ENCODE measurements at places on chromosomes 3 and 15. TPM values are rescaled to one million over a fixed set of nuclear protein-coding genes. Genes with fewer than 3 reads are reported as not detected.

DNA sequence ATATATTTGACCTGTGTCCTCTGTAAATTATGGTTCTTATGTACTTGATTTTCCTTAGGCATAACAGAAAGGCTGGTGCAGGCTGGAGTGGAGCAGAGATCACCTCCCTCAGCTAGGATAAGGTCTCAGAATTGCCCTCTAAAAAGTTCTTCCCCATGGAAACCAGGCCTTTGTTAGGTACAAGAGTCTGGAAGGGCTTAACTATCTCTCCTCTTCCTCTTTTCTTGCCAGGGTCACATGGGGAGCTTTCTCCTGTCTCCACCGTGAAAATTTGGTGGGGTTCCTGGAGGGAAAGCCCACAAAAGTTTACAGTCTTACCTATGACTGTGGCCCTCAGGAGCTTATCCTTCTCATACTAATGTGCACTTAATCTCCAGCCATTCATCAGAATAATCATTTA, 633.2 kb downstream of the MCTP2 start:
- no peak for DNase-seq
- H3K4me3 ChIP-seq: no peak overlapping the region
- H3K27me3 ChIP-seq: no peaks in the 10 kb centered on the region
- H3K4me1 ChIP-seq: no peaks in the 10 kb centered on the region
- H3K27ac ChIP-seq: no peak overlapping the region
- no peaks in the 10 kb centered on the region for H3K36me3 ChIP-seq

- no peaks in the 10 kb centered on the region for H3K27me3 ChIP-seq
- H3K4me3 ChIP-seq: no peak overlapping the region
- H3K36me3 ChIP-seq: peaks cover 30% of the 10 kb centered on the region
- no peak overlapping the region for H3K27ac ChIP-seq
Observed at GRCh38 chr15:41917767-41918430, 24.0 kb upstream of the SPTBN5 start.

The PP2D1 gene
- total RNA-seq: not detected

The NR2E3 gene
- not detected for total RNA-seq

DNA sequence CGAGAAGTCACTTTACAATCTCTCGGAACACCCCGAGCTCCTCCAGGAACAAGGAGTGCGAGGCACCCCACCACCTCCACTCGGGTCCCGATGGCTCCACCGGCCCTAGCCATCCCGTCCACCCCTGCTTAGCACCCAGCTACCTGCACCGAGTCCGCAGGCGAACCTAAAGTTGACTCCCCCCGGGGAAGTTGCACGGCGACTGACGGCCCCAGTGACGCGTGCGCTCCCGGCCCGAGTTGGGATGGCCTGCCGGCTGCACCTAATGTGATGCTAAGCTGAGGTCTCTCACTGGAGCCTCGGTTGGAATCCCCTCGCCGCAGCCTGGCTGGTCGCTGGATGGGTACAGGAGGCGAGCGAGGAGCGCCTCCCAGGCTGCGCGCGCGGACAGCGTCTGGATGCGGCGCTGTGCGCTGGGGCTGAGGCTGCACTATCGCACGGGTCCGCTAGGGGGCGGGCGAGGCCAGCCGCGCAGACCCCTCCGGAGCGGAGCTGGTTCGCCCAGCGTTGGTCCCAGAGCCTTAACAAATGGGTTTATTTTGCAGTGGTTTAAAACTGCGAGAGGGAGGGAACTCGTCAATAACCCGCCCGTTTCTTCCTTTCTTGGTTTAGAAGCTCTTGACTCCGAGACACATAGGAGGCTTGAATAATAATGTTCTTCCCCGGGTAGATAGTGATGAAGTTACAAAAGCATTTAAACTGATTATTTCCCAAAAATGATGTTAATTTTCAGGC, at the start of gene OXTR:
Gene OXTR (minus strand): TSS at position 526 of the 735 bp plus-strand sequence. CDS start 1,426 bp downstream, outside the sequence.
- H3K27ac ChIP-seq: no peak within 1 kb of the TSS
- peak; percentile 37 for DNase-seq
- no peaks in the 10 kb centered on the region for H3K4me1 ChIP-seq
- H3K4me3 ChIP-seq: no peak within 1 kb of the TSS

The THBS1 gene
- 68.4 TPM for total RNA-seq

The FNDC3B gene
- 29.4 TPM for total RNA-seq

The GOLGA8J gene
- not detected for total RNA-seq

- no peaks in the 10 kb centered on the region for H3K36me3 ChIP-seq
- H3K4me3 ChIP-seq: no peak overlapping the region
- H3K27ac ChIP-seq: no peak overlapping the region
- no peaks in the 10 kb centered on the region for H3K27me3 ChIP-seq
Observed at GRCh38 chr3:175007306-175007705, 148.2 kb downstream of the NAALADL2 start.

- no peaks in the 10 kb centered on the region for H3K4me1 ChIP-seq
- no peaks in the 10 kb centered on the region for H3K36me3 ChIP-seq
- no peak overlapping the region for H3K27ac ChIP-seq
- H3K27me3 ChIP-seq: no peaks in the 10 kb centered on the region
- peak; percentile 49 for DNase-seq
Observed at GRCh38 chr15:50774450-50774849, 8.9 kb upstream of the SPPL2A start.

The RASA2 gene
- 120 TPM for total RNA-seq

The PLCL2 gene
- 60.2 TPM for total RNA-seq

The DYNC1LI1 gene
- total RNA-seq: 26.1 TPM

DNA sequence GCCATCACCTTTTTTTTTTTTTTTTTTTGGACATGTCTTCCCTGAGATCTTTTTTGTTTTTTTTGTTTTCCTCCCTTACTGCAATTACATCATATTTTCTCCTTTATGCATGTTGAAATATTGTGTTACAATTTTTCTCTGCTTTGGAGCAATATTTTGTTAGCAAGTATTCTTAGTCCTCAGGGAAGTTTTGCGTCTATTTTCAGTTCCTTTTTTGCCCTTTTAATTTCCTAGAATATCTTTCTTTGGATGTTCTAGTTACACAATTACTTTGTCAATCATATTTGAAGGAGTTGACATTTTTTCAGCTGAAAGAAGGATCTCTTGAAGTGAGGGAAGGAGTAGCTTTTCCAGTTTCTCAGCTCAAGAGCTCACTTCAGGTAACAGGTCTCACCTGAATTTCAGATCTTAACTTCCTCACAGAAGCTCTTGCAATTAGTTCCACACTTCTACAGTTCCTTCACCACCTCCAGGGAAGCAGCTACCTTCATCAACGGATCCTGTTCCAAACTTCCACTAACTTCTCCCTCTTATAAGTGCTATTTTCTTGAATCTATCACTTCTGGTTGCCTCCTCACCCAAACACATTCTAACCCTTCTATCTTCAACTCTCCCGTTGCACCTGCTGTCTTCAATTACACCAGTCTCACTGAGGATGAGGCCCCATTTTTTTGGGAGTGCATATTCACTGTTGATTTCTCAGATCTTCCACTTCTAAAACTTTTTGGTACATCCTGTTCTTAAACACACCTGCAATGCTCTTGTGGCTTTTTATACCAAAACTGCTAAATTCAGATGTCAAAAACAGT, 57.8 kb upstream of the CPOX start:
- no peaks in the 10 kb centered on the region for H3K36me3 ChIP-seq
- peaks cover 2% of the 10 kb centered on the region for H3K27me3 ChIP-seq
- H3K4me3 ChIP-seq: no peak overlapping the region
- no peaks in the 10 kb centered on the region for H3K4me1 ChIP-seq
- H3K27ac ChIP-seq: no peak overlapping the region
- no peak for DNase-seq

The IMPG2 gene
- 0.87 TPM for total RNA-seq

GRCh38 chr3:50330330-50330729, 2.3 kb upstream of the TUSC2 start:
- no peak for DNase-seq
- peaks cover 32% of the 10 kb centered on the region for H3K4me1 ChIP-seq
- H3K27me3 ChIP-seq: no peaks in the 10 kb centered on the region
- no peak overlapping the region for H3K27ac ChIP-seq
- peaks cover 3% of the 10 kb centered on the region for H3K36me3 ChIP-seq

GRCh38 chr3:31105011-31105410, 210.6 kb upstream of the GADL1 start:
- H3K4me3 ChIP-seq: no peak overlapping the region
- H3K27ac ChIP-seq: no peak overlapping the region
- H3K36me3 ChIP-seq: no peaks in the 10 kb centered on the region
- no peaks in the 10 kb centered on the region for H3K4me1 ChIP-seq

The SAMD7 gene
- total RNA-seq: not detected

DNA sequence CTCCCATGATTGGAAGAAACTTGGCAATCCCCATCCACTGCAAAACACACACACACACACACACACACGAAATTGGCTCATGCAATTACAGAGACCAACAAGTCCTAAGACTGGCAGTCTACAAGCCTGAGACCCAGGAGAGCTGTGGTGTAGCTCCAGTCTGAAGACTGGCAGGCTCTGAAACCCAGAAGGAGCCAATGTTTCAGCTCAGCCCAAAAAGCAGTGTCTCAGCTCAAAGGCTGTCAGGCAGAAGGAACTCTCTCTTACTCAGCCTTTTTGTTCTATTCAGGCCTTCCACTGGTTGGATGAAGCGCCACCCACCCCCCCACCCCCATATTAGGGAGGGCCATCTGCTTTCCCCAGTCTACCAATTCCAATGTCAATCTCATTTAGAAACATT, 32.1 kb downstream of the MESD start:
- no peak for DNase-seq
- no peak overlapping the region for H3K4me3 ChIP-seq
- no peaks in the 10 kb centered on the region for H3K36me3 ChIP-seq
- no peaks in the 10 kb centered on the region for H3K4me1 ChIP-seq
- no peak overlapping the region for H3K27ac ChIP-seq

The MGLL gene
- total RNA-seq: 1.0 TPM
